ENCODE measurements at places on chromosomes 7 and 10.

DNA sequence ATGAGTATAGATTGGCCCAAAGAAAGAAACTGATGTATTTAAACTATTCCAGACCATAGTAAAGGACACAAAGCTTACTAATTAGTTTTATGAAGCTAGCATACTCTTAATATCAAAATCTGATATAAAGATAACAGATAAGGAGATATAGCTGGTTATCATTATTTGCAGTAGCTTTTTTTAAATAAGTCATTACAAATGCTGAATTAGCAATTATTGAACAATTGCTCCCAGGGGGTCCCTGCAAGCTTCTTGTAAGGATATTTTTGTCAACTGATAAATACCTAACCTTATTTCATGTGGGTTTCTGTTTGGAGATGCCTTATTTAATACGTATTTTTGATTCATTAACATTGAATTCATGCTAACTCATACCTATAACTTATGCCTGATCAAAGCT lies 99.0 kb downstream of the RAB18 start:
- no peak for DNase-seq

DNA sequence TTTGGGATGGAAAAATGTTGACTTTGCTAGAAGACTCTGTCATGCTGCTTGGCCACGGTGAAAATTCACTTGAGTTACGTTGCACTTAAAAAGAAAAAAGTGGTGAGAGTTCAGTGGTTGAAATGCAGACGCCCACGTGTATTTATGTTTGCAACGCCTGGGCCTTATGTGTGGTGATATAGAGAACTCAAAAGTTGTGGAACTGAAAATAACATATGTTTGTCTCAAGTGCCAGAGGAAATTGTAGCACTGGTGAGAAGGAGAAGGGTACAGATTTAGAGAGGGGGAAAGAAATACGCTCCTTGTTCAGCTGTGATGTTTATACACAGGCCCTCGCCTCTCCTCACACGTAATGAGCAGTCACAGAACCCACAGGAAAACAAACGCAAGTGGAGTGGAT lies 73.6 kb downstream of the EMX2 start:
- DNase-seq = no peak

- DNase-seq = no peak
Observed at GRCh38 chr7:101782896-101783295, 34.5 kb upstream of the CUX1 start.

- no peak for DNase-seq
Observed at GRCh38 chr7:75818472-75818871, 4.9 kb upstream of the CCL24 start.

GRCh38 chr10:102679596-102679995 lies 34.6 kb downstream of the ARL3 start:
- DNase-seq = no peak

DNA sequence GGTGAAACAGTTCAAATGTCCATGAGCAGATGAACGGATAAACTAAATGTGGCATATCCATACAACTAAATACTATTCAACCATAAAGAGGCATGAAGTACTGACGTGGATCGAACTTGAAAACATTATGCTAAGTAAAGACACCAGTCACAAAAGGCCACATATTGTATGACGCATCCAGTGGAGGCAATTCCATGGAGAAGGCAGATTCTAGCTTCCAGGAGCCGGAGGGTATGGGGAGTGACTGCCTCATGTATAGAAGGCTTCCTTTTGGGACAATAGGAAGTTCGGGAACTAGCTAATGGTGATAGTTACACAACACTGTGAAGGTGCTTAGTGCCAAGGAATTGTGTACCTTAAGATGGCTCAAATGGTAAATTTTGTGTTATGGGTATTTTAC lies 98.4 kb downstream of the VIPR2 start:
- DNase-seq = no peak

GRCh38 chr10:108797573-108797972 lies 1125.7 kb downstream of the XPNPEP1 start:
- no peak for DNase-seq

DNA sequence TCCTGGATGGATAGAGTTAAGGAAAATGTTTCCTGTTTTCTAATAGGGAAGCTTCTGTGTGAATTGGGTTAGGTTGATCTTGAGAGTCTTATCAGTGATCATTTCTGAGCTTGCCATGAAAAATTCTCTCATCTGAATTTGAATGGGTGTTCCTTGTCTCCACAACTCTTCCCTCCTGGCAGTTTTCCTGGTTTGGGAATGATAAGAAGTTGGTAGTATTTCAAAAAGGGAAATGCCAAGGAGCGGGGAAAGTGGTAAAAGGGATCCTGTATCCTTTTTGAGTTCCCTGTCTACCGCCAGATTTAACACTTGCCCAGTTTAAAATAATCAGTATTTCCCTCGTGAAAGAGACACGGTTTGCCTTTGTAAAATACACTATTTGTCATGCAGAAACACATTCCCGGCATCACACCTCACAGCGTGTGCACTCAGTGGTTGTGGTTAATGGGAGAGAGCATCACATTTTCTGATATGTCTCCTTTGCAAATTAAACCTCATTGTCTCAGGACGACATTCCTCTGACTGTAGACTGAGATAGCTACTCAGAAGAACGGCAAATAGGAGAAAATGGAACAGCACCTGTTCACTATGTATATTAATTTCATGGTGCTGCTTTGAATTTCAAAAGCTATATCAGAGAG lies 113.2 kb upstream of the IFRD1 start:
- DNase-seq = no peak

GRCh38 chr7:158406801-158407200 lies 180.8 kb downstream of the PTPRN2 start:
- no peak for DNase-seq

GRCh38 chr7:36278069-36278619 lies 111.5 kb upstream of the ANLN start:
- no peak for DNase-seq

GRCh38 chr7:34096777-34097176 lies 191.4 kb downstream of the BMPER start:
- DNase-seq = no peak

- no peak for DNase-seq
Observed at GRCh38 chr10:50541921-50542320, 81.8 kb downstream of the SGMS1 start.

GRCh38 chr10:114831186-114831867 lies 9.7 kb downstream of the FHIP2A start:
- no peak for DNase-seq

DNA sequence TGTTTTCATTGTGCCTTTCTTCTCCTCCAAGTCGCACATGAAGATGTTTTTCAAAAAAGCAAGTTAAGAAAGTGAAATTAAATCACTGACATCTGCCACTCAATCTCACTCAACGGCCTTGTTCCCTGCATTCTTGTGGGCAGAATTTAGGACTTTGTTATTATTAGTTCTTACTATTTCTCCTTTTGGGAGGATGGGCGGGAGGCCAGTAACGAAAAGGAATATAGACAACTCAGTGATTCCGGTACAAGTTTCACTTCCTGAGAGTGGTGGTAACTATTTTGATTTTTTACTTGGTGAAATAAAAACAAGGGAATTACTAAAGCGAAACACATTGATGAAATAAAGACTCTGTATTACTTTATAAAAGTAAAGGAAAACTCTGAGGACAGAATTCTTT lies 231.9 kb upstream of the HABP2 start:
- no peak for DNase-seq

DNA sequence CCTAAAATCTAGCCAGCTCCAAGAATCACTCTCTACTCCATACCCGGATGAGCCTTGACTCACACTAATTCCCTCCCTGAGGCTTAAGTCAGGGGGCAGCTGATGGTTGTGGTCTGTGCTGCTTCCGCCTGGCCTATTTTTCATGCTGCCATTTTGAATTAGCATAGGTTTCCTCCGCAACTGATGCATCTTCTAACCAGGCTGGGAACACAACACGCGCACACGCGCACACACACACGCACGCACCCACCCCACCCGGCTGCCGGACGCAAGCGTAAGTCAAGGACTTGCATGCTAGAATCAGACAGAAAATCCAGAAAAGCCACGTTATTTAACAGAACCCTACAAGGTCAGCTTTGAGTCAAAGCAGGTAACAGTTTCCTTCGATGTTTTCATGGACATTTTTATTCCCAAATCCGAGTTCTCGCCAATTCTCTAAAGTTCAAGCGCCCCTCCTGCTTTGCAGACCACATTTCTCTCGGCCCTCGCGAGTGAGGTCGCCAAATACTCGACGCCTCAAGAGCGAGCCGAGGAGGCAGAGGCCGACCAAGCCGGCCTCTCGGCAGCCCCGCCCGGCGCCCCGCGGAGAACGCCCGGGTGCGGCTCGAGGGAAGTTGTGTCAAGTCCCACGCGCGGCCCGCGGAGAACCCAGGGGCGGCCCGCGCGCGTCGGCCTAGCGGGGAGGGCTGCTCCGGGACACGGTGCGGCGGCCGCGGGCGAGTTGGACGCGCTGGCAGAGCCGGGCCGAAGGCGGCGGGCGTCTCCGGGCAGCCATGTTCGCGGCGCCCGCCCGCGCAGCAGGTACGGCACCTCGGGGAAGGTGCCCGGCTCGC lies 961 bp downstream of the SCRN1 start:
- peak; percentile 64 for DNase-seq

- no peak for DNase-seq
Observed at GRCh38 chr7:140525743-140526142, 46.4 kb upstream of the MKRN1 start.

DNA sequence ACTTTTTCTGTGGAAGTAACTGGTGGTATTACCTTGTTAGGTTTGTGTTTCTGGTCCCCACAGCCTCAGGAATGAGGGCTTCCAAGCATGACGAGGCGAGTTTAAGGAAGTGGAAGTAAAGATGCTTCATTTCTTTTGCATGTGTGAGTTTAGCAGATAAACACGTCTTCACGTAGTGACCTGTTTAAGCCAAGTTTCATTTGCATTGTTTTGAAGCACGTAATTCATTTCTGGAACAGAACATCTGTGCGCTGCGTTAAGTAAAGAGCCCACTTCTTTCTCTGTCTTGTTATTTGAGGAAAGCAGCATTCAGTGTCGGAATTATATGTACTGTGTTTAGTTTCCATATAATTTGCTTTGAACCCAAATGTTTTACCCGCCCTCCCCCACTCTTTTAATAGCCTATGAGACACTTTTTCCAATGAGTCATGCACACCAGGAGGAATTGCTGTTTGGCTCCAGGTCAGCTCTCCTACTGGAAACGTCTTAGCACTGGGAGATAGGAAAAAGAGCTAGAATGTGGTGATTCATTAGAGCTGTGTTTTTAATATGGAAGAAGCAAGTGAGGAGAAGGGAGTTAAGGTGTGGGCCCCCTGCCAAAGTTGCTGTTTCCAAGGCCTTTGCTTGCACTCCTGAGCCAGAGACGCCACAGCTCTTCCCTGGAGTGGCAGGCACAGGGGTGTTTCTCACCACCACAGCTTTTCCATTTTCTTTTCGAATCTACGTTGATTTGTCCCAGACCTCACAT lies 36.7 kb downstream of the BTBD16 start:
- peak; percentile 96 for DNase-seq

- no peak for DNase-seq
Observed at GRCh38 chr10:69501657-69502056, 50.4 kb downstream of the TSPAN15 start.

- DNase-seq = no peak
Observed at GRCh38 chr10:132385721-132386418, 11.1 kb upstream of the PWWP2B start.

GRCh38 chr7:132636581-132636980 lies 60.3 kb upstream of the PLXNA4 start:
- no peak for DNase-seq

DNA sequence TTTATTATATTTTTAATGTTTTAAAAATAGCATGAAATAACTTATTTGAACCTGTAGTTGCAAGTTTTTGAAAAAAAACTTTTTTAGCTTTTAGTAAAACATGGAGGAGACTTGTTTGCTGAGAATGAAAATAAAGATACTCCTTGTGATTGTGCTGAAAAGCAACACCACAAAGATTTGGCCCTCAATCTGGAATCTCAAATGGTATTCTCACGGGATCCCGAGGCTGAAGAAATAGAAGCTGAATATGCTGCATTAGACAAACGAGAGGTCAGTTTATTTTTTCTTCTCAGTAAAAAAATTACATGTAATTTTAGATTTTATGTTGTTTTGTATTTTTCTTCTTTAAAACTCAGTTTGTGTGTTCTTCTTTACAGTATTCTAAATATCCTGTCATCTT lies 73.5 kb downstream of the ANKIB1 start:
- no peak for DNase-seq

GRCh38 chr10:50882540-50882983 lies 2.9 kb downstream of the A1CF start:
- DNase-seq = no peak
